ENCODE measurements at places on chromosomes 16 and 17.

- no peak for DNase-seq
These were observed 14.7 kb downstream of the IFT140 start for GRCh38 chr16:1597154-1597553.

GRCh38 chr17:63571632-63572310 lies 21.5 kb downstream of the DCAF7 start:
- DNase-seq = no peak

DNA sequence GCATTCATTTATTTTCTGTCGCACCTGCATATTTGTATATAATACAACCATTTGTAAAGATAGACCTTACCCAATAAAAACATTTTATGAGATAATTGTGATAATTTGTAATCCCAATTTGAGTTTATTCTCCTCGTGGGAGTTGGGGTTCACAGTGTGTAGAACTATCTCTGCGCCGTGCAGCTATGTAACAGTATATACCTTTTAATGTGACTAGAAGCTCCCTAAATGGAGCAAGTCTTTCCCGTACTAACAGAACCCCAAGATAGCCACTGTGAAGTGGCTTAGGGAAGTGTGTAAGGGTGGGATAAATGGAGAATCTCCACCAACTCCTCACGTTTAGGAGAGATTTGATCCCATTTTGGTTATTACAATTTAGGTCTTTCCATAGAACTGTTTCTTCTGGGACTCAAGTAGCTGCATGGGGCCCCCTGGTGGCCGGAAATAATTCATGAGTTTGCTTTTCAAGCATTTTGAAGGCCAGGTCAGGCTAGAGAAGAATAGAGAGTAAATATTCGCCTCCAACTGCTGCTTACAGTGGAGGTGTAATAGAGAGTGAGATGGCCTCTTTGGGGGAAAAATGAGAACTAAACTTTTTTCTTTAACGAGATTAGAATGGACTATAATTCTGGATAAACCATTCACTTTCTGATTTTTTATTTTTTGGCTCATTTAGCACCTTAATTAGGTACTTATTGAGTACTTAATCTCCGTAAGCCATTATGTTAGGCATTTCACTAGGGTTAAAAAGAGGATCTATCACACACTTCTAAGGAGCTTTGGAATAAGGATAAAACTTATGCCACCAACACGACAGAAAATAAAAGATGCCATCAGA lies 4.5 kb downstream of the TMEM100 start:
- DNase-seq = no peak

- DNase-seq = no peak
These were observed 808 bp upstream of the BAHCC1 start for GRCh38 chr17:81394377-81394920.

DNA sequence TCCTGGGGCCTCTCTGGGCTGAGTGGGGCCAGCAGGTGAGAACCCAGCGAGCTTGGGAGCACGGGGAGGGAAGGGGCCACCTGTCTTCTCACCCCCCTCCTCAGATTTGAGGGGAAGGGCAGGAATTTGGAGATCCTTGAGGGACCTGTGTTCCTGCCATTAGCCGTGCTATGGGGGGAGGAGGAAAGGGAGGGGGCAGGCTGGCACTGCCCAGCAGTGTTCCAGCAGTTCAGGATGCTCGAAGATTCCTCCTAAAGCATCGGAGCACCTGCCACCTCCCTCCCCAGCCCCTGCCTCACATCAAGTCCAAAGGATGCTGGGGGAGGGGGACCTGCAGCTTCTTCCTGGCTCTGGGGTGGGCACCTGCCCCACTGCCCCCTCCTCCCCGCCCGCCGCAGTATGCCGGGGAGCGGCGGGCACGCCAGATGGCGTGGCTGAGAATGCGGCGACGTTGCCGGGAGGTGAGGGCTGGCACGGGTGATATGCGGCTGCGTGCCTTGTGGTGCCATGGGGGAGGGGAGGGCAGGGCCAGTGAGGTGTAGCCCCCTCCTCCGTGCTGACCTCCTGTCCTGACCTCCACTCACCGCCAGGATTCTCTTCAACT lies 4.7 kb upstream of the NEUROD2 start:
- DNase-seq = no peak

DNA sequence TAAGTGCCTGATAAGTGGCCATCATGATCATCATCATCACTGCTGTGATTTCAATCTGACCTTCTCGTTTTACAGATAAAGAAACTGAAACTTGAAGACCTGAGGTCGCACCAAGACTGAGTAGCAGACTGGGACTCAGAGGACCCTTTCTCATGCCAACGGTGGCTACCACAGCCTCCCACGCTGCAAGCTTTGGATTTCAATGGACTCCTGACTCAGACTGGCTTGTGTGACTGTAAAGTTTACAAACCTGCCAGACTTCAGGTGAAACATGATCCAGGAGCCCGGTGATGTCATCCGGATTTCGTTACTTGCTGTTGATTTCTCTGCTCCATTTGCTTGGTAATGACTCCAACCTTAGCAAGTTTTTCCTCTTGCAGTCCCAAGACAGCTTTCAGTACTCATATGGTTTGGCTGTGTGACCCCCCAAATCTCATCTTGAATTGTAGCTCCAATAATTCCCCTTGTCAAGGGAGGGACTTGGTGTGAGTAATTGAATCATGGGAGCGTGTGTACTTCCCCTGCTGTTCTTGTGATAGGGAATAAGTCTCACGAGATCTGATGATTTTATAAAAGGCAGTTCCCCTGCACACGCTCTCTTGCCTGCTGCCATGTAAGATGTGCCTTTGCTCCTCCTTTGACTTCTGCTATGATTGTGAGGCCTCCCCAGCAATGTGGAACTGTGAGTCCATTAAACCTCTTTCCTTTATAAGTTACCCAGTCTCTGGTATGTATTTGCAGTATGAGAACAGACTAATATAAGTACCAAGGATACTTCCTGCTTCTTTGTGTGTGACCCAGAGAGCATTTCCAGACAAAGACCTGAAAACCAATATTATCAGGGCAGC lies 26.7 kb upstream of the IRX6 start:
- no peak for DNase-seq

- no peak for DNase-seq
These were observed 8.7 kb upstream of the SDK2 start for GRCh38 chr17:73652886-73653480.

- no peak for DNase-seq
These were observed 780.5 kb upstream of the GOT2 start for GRCh38 chr16:59514651-59515050.

- DNase-seq = no peak
These were observed 34.7 kb downstream of the CDRT15 start for GRCh38 chr17:14201988-14202380.

- no peak for DNase-seq
These were observed 32.7 kb upstream of the NAT9 start for GRCh38 chr17:74808714-74809430.

GRCh38 chr17:231191-231965 lies 49.9 kb upstream of the DOC2B start:
- DNase-seq = no peak

GRCh38 chr17:73391331-73392265 lies 79.8 kb upstream of the CDC42EP4 start:
- no peak for DNase-seq

DNA sequence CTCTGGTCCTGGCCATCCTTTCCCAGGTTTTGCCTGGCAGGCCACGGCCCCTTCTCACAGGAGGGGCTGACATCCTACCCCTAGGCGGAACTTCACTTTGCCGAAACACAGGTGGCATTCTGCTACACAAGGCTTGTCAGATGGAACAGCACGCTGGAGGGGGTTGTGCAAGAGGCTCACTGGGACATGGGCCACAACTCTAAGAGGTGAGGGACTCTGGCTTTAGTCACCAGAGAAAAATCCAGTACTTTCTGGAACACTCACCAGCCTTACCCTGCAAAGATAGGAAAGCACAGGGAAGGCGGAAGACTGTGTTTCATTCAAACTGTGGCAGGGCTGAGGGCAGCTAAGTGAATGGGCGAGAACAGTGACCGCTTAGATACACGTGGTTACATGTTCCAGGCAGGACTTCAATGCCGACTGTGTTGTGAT lies 18.3 kb downstream of the CDC42EP4 start:
- no peak for DNase-seq

GRCh38 chr16:69108064-69108904 lies 2.8 kb downstream of the HAS3 start:
- no peak for DNase-seq

GRCh38 chr16:60729051-60729450 lies 1307.2 kb downstream of the CDH8 start:
- no peak for DNase-seq

DNA sequence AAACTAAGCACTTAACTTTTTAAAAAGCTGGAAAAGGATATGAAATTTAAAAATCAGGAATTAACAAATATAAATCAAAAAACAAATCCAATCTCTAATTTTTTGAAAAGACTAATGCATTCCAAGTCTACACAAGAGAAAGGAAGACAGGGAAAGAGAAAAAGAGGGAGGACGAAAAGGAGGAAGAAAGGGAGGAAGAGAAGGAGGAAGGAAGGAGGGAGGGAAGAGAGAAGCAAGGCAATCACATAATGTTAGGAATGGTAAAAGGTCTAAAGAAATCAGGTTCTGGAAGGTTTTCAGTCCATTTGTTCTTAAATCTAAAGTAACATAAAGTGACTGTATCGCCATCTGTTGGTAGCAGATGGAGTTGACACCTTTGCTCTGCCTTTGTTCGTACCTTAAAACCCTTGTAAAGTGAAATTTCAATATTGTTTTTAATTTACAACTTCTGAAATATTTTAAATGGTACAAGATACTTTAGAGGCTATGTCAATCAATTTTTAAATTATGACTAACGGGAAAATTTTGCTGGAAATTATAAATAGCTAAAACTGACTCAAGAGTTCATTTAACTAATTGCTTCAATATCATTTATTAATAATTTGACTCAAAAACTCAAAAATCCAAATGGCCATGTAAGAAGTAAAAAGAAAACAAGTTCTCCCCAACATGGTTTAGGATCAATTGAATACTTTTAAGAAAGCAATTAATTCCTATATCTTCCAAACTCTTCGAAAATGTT lies 20.4 kb upstream of the CDYL2 start:
- no peak for DNase-seq

DNA sequence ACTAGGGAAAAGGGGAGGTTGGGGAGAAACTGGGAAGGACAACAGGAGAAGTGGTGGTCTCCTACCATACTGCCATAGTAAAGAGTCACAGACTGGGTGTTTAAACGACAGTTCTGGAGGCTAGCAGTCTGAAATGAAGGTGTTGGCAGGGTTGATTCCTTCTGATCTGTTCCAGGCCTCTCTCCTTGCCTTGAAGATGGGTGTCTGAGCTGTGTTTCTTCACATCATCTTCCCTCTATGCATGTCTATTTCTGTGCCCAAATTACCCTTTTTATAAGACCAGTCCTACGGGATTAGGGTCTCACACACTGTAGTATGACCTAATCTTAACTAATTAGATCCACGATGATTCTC lies 79.8 kb upstream of the TMEM97 start:
- DNase-seq = no peak

- peak; percentile 46 for DNase-seq
These were observed 402.7 kb upstream of the TNRC6C start for GRCh38 chr17:77555741-77556291.

- DNase-seq = no peak
These were observed 878.9 kb upstream of the RBFOX1 start for GRCh38 chr16:6453742-6454141.

- no peak for DNase-seq
These were observed 13.1 kb downstream of the CYB5D2 start for GRCh38 chr17:4155980-4156620.

GRCh38 chr16:24156777-24157176 lies 99.4 kb upstream of the CACNG3 start:
- no peak for DNase-seq

DNA sequence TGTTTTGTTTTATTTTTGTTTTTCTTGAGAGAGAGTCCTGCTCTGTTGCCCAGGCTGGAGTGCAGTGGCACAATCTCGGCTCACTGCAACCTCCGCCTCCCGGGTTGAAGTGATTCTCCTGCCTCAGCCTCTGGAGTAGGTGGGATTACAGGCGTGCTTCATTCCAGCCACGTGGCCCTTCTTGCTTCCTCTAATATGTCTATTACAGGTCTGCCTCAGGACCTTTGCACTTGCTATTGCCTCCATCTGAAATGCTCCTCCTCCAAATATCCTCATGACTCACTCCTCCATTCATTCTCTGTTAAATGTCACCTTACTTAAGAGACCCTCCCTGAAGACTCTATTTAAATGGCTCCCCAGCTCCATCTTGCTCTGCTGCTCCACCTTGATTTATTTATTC lies 39.0 kb downstream of the LYRM9 start:
- DNase-seq = no peak

- DNase-seq = no peak
These were observed 108.8 kb upstream of the CORO6 start for GRCh38 chr17:29731589-29731929.

DNA sequence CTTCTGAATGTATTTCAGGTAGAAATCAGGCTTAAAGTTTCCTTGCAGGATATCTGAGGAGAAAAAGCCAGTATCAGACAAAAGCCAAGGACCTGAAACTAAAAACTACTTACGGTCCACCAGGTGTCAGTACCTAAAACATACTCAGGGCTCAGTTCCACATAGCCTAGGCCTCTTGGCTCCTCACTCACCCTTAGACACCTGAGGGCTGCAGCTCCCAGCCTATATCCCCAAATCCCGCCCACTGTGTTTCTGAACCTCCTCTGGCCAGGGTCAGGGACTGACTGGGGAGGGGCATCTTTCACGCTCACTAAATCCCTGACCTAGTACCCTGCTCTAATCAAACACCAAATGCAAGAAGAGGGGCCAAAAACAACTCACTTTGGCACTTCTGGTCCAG lies 8.8 kb upstream of the ROGDI start:
- DNase-seq = no peak

- no peak for DNase-seq
These were observed 180.9 kb upstream of the TOX3 start for GRCh38 chr16:52727849-52728248.

DNA sequence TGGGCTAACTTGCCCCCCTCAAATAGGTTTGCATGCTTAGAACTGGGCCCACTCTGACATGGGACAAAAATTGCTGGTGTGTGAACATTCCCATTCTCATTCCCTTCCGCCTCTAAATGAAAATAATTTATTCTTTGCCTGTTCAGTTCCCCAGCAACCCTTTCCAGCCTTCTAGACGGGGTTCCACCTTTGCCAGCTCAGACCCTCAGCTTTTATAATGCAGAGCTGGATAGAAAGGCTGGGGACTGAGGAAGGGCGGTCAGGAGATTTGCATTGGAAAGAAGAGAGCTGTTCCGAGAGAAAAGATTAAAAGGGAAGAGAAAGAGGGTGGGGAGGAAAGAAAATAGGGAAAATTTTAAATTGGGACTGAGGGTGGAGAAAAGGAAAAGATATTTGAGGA lies 151.1 kb upstream of the WSCD1 start:
- DNase-seq = no peak
